ENCODE measurements at places on chromosomes 2 and 18. TPM values are rescaled to one million over a fixed set of nuclear protein-coding genes. Genes with fewer than 3 reads are reported as not detected.

The ADCYAP1 gene
- 0.41 TPM for total RNA-seq

DNA sequence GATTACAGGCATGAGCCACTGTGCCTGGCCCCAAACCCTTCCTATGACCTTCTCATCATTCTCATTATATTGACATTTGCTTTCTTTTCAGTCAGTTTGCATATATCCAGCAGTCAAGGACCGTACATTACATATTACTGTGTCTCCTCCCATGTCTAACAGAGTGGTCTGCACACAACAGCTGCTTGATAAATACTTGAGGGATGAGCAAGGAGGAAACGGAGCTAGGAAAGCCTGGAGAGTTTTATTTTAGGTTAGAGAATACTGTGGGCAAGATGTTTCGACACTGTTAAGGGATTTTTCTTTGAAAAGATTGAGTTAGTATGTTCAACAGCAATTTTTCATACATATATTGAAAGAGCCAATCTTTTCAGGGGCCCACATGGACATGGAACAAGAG, 76.2 kb upstream of the CHRNA1 start:
- DNase-seq: no peak

The LRRTM1 gene
- 2.2 TPM for total RNA-seq

DNA sequence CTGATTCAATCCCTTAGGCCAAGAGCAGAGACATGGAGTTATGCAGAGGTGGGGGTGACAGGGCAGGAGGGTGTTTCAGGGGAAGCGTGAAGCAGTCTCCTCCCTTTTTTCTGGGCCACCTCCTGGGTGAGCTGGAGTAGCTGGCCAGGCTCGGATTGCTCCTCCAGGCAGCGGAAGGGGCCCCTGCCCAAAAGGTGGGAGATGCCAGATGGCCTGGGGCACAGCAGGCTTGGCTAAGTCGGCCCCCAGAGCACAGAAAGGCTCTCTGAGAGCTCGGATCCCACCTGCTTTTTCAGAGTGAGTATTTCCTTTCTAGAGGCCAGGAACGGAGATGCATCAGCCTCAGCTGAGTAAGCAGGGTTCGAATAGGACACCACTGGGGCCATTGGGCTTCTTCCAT, 196.9 kb downstream of the ANKRD30B start:
- DNase-seq: no peak

The ERCC3 gene
- total RNA-seq: 26.7 TPM

DNA sequence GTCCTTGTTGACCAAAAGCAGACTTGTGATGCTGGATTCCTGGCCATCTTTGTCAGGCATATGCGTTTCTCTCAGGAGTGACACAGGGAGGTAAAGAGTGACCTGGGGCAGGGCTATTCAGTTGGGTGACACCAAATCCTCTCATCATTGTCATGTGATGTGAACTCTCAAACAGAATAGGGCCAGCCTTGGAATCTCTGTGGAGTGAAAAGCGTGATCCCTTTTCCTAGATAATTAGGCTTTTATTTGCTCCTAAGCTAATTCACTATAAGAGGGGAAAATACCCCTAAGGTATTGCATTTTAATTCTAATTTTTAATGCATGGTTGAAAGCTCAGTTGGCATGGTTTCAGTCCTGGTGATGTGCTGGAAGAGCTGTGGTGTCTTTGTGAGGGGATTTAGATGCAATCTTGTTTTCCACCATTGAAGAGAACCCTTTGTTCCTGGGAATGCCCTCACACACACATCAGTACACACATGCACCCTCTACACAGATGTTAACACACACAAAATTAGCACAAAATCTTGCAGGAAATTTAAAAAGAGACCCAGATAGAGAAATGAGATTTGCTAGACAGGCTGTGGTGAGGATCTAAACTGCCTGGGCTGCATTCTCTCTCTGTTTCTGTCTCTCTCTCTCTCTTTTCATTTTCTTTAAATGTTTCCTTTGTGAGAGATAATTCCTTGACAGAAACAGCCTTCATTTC, 349.9 kb downstream of the TSN start:
- DNase-seq: no peak

GRCh38 chr2:12498704-12499103, 218.0 kb upstream of the TRIB2 start:
- no peak for DNase-seq

DNA sequence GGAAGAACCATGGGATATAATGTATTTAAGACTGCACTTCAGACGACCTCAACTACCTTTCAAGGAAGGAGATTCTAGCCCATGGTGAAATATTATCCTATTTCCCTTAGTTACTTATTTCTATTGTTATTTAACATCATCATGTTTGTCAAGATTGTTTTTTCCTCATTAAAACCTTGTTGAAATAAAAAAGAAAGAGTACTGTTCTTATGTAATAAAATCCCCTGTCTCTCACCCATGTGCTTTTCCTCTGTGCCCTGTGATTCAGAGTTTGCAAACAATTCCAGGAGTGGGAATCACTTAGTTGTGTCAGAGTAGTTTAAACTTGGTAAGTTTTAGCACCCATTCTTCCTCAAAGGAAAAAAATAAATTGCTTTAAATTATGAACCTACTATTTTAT, 43.6 kb downstream of the ERBB4 start:
- DNase-seq: no peak

DNA sequence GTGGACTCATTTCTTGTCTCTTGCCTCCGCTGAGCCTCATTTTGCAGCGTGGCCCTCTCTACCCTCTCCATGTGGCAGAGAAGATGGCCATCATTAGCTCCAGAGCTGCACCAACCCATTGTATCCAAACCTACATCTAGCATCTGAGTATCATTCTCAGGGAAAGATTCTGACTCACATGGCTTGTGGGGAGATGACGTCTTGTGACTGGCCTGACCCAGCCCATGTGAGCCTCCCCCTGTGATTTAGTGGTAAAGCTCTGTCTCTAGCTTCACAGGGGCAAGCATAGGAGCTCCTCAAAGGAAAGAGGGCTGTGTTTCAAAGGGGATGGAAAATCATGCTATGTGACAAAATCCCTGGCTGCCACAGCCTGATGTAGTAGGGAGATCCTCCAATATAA, 87.4 kb upstream of the RBMS1 start:
- no peak for DNase-seq

GRCh38 chr2:18491577-18491976, 68.9 kb downstream of the RDH14 start:
- no peak for DNase-seq

The GDF7 gene
- total RNA-seq: 0.14 TPM

DNA sequence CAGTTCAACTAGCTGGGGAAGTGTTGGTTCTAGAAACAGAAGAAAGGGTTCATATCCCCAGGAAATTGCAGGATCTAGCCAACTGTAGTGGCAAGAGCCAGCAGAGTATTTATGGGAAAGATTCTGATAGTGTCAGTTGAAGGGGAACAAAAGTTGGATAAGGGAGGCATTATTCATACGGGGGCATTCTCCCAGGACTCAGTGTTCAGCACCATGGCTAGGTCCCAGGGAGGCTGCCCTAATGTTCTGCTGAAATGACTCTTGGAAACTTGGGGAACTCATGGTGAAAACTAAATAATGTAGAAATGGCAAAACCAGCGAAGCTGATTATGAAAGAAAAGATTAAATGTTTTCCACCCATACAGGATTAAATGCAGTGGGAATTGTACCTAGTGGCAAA, 543.7 kb downstream of the TRIB2 start:
- DNase-seq: no peak

GRCh38 chr2:68295516-68295915, 24.2 kb downstream of the CNRIP1 start:
- no peak for DNase-seq

Data from mucosa of descending colon (tissue), 3 donors.